ENCODE measurements at places on chromosomes 4 and X.

DNA sequence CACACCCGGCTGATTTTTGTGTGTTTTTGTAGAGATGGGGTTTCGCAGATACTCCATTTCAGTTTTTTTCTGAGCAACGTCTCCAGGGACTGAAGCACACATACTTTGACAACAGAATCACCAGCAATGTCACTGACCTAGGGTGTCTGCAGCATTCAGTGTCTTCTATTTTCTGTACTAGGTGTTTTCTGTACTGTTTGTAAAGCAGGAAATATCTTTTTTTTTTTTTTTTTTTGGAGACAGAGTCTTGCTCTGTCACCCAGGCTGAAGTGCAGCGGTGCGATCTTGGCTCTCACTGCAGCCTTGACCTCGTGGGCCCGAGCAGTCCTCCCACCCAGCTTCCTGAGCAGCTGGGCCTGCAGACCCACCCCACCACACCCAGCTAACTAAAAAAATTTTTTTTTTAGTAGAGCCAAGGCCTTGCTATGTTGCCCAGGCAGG lies 8.9 kb downstream of the ADD1 start:
- no peak for DNase-seq

DNA sequence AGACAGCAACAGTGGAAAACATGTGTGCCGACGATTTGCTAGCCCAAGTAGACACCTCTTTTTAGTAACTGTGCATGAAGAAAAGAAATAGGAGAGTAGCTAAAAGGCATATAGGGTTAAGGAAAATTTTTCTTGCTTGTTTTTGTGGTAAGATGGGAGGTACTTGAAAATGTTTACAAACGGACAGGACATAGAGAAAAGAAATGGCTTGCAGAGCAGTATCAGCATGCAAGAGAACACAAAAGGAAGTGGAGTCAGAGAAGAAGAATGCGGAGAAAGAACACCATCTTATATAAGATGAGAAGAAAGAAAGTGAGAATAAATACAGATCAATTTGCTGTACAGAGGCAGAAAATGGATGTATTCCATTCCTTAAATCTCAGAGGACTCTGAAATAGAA lies 263.7 kb upstream of the ETNPPL start:
- no peak for DNase-seq

DNA sequence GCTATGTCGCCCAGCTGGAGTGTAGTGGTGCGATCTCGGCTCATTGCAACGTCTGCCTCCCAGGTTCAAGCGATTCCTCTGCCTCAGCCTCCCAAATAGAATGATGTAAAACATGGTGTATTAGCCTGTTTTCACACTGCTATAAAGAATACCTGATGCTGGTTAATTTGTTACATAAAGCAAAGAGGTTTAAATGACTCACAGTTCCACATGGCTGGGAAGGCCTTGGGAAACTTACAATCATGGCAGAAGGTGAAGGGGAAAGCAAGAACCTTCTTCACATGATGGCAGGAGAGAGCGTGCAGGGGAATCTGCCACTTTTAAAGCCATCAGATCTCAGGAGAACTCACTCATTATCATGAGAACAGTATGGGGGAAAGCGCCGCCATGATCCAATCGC lies 1191.8 kb downstream of the ARAP2 start:
- DNase-seq: no peak

GRCh38 chrX:40877887-40878286 lies 142.5 kb upstream of the MED14 start:
- DNase-seq: no peak

DNA sequence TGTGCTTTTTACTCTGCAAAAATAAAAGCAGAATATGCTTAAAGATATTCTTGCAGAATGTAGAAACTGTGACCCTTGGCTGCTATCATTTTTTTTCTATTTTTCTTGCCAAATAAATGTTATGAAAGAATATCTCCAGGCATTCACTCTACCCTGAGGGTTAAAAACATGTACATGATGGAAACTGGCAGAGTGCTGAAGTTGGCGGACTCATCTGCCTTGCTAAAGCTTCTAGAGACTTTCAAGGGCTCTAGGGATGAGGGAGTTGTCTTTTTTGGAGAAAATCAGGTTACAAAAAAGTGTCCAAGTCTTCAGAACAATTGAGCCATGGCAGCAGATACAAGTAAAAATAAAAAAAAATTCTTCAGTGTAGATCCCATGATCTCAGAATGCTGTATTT lies 40.5 kb upstream of the NRK start:
- DNase-seq: no peak

DNA sequence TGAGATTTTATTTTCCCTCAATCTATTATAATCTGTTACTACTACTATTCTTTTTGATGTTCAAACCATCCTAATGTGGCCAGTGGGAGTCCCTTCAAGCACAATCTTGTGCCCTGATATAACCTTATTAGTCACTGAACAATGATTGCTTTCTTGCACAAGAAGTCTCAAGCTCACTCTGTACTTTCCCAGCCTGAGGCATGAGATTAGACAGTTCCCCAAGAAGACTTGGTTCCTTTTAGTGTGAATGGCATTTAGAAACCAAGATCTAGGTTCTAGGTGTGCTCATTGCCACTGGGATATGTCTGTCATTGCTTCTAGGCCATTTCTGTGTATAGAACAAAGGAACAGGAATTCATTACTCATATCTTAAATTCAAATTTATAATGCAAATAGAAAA lies 28.0 kb upstream of the RBM41 start:
- no peak for DNase-seq

DNA sequence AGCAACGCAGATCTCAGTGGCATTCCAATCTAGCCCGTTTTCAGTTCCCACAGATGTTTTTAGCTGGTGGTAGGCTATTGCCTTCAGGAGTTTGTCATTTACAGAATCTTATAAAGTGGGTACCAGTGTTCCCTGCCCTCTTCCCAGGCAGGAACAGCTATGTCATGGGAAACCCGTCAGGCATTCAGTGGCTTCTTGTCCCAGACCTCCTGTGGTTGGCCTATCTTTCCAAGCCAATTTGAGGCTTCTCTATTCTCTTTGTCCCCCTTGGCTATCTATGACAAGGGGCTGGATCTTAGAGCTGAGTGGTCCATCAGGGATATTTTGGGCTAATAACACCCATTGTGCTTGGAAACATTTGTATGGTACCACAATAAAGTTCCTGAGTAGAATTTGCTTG lies 33.6 kb upstream of the RPL34 start:
- no peak for DNase-seq

DNA sequence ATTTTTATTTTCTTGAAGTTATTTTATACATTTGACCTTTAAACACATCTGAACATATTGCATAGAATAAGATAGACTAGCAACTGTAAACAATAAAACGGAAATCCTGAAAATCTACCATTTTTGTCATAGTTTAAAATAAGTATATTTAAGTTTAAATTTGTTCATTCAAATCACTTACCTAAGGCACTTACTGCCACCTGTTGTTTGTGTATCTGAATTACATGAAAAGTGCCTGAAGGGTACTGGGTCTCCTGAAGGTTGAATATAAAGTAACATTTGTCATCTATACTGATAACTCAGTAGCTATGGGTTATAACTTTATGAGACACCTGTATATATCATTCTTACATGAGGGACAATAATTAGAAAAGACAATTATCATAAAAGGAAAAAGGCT lies 38.6 kb downstream of the TRPC5 start:
- DNase-seq: no peak

DNA sequence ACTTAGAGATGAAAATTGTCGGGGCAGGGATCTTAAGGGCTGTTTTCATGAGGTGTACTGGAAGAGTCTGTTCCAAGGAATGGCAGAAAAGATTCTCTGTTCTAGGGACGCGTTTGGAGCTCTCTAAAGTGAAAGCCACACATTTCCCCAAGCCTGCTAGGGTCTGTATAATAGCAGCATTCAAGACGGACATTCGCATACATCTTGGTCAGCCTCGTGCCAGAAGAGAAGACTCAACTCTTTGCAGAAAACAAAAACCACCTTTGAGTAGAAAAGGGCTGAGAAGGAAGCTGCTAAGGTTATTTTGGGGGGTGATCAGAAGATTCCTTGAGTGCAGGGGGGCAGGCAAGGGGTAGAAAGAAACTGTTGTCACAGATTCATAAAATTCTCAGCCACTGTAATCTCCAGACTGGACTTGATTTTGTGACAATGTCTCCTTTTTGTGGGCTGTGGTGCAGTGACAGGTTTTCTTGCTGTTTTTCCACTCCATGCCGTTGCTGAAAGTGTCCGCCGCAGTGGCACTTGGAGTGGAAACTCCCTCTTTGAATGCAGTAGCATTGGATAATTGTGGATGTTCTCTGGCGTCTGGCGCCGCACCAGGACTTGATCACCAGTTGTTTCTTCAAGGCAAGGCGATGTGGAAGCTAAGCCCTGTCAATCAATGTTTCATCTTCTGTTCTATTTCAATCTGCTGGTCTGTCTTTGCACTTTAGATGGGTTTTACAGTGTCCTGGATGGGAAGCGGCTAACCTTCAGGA lies 2.9 kb downstream of the GYG2 start:
- DNase-seq: no peak

GRCh38 chr4:172553216-172553615 lies 615.4 kb upstream of the GALNT7 start:
- DNase-seq: no peak

DNA sequence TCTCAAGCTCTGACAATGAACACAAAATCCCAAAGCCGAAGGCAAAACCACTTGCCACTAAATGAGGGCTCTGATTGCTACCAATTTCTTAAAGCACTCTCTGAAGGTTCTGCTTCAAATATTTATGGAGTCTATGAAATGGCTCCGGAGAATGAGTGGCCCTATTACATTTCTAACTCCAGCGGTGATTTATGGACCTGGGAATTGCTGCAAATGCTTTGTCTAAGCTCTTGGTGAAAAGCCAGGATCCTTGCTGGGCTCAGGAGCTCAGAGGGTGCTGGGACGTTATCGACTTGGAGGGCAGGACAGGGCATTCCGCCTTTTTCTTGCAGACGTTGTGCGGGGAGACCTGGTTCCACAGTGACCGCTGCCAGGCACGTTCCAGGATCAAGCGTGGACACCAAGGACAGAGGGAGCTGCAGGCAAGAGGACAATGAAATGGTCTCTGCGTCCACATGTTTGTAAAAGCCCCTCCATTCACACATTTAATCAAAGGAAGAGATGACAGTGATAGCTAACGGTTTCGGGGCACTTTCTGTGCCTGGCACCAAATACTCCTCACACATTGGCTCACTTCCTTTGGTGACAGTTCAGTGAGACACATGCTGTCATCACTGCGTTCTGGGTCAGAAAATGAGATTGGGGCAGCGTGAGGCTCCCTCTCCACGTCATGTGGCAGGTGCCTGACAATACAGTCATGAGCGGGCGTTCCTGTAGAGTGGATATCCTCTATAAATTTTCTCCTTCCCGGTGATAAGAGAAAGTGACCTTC lies 58.8 kb downstream of the C4orf50 start:
- DNase-seq: no peak

- DNase-seq: no peak
Measured at GRCh38 chr4:103998756-103999155, 279.0 kb upstream of the TACR3 start.

GRCh38 chrX:47321823-47322371 lies 48.5 kb upstream of the ZNF157 start:
- no peak for DNase-seq

GRCh38 chr4:7945709-7946380 lies 6.2 kb upstream of the AFAP1 start:
- DNase-seq: no peak

DNA sequence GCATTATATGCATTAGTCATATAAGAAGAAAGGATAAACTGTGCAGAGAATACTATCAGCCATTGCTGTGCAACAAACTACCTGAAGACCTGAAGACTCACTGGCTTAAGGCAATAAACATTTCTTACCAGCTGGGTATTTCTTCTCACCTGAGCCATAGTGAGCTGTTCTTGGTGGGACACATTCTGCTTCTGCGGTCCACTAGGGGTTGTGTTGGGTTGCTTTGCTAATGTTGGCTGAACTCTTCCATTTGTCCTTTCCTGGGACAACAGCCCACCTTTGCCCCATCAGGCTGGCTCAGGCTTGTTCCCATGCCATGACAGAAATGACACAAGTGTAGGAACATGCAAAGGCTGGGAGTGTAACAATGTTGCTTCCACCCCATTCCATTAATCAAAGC lies 388.6 kb downstream of the PCDH7 start:
- DNase-seq: no peak

DNA sequence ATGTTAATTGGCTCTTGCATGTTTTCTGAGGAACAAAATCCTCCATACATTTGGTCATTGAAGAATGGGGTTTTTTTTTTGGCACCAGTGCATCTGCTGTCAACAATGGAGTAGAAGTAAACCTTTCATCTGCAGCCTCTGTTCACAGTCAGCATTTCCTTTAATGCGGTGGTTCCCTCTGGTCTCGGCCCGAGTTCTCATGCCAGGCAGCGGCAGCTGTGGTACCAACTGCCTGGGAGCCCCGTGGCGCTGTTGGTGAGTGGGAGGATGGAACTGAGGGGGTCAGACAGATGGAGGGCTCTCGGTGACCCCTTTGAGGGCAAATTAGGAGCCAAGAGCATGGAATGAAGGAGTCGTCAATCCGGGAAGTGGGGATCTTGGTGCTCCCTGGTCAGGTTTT lies 114.7 kb downstream of the AFF1 start:
- no peak for DNase-seq

DNA sequence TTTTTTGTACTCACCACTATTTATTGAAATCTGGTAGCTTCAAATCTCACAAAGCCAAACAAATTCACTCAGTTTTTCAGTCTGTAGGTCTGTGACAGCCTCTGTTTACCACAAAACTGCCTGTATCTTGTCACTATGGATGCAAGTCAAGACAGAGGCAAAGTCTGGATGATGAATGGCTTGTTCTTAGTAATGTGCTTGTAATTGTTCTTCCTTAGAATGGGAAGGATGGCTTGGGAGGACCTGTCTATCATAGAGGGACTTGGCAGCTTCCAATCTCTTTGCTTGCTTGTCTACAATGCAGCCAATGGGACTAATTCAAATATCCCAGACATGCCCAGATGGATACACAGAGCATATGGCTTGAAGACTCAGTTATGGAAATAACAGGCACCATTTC lies 141.2 kb upstream of the SCML1 start:
- no peak for DNase-seq

DNA sequence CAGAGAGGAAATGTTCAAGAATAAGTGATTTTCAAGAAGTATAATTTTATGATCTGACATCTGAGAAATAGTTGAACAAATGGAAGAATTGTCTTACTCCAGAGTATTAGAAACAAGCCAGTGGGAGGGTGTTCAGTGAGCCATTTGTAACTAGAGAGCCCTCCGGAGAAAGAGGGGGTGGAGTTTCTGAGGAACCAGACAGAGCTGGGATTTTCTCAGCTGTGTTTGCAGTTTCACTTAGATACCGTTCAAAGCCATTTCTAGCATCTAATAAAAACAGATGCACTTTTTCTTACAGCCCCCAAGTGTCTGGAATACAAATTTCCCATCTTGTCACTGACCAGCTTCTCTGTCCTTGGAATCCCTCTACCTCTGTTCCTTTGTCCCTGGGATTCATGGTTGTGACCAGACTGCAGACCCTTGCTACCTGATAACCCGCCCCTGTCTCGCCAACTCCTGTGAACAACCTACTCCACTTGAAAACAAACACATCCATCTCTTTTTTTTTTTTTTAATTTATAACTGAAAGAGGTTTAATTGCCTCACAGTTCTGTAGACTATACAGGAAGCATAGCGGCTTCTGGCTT lies 132.8 kb upstream of the KLF3 start:
- DNase-seq: no peak
